ENCODE measurements at places on chromosomes 12 and 14.

DNA sequence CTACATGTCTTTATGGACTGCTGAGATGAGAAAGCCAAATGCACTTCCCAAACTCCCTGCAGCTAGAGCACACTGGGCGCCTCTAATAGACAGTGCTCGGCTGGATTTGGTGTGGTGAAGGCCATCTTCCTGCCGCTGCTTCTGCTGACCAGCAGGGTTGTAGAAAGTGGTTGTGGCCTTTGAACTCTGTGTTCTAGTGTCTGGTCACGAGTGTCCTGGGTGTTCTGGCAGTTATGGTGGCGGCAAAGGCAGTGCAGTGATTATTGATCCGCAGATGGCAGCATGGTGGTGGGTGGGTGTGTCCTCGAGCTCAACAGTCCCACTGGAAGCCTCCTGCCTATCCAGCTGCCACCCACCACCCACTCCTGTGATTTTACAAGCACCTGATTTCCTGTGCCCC is 43.4 kb downstream of the SMIM41 start:
- no peak for DNase-seq

GRCh38 chr12:118052324-118053070 is 8.5 kb downstream of the WSB2 start:
- DNase-seq = no peak

DNA sequence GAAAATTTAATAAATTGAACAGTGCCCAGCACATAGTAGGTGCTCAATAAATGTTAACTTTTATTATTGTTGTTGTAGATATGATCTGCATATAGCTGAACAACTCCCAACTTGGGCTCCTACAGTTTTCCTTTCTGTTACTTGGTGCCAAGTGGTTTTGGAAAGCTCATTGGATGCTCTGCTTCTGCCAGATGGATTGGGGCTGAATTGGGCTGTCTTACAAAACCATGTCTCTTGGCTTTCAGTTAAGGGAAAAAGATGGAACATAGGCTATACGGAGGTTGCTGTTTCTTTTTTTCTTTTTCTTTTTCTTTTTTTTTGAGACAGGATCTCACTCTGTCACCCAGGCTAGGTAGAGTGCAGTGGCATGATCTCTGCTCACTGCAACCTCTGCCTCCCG is 140.7 kb upstream of the PWP1 start:
- no peak for DNase-seq

GRCh38 chr14:22910916-22911315 is 8.0 kb downstream of the RBM23 start:
- no peak for DNase-seq

- DNase-seq = peak; percentile 33
Observed at GRCh38 chr14:77459072-77459723, 1.3 kb downstream of the AHSA1 start.

GRCh38 chr14:101235335-101236103 is 325.8 kb upstream of the DIO3 start:
- no peak for DNase-seq

DNA sequence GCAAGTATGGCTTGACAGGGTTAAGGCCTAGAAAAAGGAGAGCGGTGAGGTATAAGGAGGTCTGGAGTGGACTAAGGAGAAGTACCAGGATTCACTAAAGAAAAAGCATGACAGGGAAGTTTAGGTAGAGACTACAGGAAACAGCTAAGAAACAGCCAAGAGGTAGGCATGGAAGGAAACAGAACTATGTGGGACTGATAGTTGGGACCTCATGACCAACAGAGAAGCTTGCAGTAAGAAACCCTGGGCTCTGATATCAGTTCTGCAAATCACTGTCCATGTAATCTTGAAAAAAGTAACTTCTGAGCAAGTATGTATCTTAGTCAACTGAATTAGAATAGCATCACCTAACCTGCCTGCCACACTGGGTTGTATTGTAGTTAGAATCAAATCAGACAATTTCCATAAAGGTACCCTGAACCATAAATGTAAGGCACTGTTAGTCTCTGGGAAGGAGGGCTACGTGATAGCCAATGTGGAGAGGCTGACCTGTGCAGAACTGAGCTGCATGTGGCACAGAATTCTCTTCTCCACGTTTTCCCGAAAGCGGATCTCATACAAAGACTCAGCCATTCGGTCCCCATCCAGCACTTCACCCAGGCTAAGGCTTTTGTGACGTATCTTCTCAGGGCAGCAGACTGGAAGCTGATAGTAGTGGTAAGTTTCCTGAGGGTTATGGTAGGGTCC is 912 bp downstream of the TM9SF1 start:
- DNase-seq = no peak

DNA sequence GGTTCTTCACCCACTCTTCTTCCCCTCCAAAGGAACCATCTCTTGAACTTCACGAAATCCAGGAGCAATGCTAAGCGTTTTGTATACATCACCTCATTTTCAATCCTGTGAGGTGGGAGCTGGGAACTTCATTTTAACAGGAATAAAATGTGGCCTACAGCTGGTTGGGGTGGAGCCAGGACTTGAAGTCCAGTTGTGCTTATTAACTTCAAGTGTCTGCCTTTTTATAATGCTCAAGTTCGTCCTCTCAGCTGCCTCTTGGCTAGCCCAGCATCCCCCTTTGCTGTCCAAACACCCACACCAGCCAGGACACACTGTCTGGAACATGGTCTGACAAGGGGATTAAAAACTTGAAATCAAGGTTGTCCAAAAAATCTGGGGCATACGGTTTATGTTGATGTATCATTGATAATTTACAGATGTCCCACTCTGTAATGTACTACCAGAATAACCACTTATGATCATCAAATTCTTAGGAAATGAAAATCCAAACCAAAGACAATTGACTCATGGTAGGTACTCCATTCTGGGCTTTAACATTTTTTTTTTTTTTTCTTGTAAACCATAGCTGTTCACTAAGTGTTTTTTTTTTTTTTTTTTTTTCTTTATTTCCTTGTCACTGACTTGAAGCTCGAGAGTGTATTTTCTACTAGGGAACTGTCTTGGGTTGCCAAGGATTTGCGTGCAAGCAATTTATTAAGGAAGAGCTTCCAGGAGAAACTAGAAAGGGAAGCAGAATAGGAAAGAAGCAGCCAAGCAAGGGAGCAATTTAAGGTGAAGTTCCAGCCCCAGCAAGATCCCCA is 252.3 kb downstream of the EFCAB11 start:
- DNase-seq = no peak

DNA sequence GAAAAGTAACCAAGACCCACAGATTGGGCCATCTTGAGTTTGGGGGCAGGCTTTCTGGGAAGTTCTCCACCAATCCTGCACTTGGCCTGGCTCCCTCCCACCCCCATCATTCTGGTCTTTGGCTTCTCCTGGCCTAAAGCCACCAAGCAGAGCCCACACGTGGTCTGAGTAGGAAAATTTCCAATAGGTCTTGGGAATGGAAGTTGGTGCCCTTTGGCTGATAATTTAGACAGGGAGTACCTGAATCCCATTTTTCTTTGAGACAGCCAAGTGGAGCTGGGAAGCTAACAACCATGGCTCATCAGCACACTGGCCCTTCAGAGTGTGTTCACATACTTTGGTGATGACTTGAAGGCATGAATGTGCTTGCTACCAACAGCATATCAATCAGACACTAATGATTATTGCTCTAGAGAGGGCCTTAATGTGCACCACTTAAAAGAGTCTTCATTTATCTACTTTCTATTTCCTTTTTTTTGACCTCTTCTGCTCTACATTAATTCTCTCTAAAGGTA is 156.0 kb downstream of the EGLN3 start:
- no peak for DNase-seq

- DNase-seq = no peak
Observed at GRCh38 chr14:81137316-81137715, 83.4 kb downstream of the GTF2A1 start.

Data from stimulated activated naive CD4-positive, alpha-beta T cell (primary cell).